NCI-H2171 treated with DMSO at 0.1 percent for 48 hours (cell line): ENCODE measurements at places on chromosomes 4 and X.

- no peak for DNase-seq
These were observed 1.2 kb downstream of the SULT1B1 start for GRCh38 chr4:69759189-69759604.

- DNase-seq = no peak
These were observed 777.6 kb upstream of the DIAPH2 start for GRCh38 chrX:95907081-95907480.

- no peak for DNase-seq
These were observed 50.9 kb upstream of the ATXN3L start for GRCh38 chrX:13370713-13371112.

- DNase-seq = no peak
These were observed 92.2 kb downstream of the LPAR4 start for GRCh38 chrX:78839711-78840110.

- DNase-seq = no peak
These were observed 16.4 kb downstream of the PSAPL1 start for GRCh38 chr4:7418131-7418943.

- DNase-seq = no peak
These were observed 61.2 kb upstream of the TSPAN7 start for GRCh38 chrX:38500141-38500540.

DNA sequence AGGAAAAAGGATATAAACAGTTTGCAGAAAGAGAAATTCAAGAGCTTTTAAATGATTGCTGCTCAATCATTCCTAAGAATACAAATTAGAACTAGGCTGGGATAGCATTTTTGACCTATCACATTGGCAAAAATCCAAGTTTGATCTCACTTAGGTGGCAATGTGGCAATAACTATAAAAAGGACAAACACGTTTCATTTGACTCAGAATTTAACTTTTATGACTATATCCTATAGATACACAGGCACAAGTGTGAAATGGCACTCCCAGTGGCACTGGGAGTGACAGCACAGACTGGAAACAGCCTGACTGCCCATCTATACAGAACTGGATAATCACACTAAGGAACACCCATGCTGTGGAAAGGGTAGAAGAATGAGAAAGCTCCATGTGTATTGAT lies 11.1 kb downstream of the CENPU start:
- DNase-seq = no peak

DNA sequence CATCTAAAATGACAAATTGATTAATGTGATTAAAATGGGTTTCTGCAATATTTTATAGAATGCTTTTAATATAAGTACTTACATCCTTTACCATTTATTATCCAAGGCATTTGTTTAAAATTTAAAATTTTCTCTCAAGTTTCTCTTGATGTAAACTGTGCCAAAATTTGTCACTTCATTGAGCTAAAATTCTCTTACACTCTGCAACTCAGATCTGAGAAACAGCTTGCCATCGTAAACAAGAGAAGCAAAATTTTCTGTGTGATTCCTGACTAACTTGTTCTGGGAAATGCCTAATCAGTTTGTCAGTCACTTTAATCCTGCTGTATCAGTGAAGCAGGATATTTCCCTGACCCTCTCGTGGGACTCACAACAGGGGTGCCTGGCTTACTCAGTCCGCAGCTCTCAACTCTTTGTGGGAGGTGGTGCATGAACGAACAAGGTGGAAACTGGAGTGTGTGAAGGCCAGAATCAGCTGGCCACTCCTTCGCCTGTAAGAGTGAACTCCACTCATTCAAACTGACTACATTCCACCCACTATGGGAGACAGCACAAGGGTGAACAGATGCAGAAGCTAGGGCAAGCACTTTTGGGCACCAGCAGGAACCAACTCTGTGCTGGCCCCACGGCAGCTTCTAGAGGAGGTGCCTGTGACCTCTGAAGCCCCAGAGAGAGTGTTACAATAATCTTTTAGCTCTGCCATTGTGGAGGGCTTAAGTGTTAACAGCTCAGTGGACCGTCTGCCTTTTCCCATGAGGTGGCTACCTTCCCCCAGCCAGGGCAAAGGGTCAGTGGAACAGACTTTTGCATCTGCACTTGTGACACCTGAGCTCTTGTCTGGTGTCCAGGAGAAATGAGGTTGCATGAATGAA lies 349.4 kb downstream of the FAT4 start:
- no peak for DNase-seq

DNA sequence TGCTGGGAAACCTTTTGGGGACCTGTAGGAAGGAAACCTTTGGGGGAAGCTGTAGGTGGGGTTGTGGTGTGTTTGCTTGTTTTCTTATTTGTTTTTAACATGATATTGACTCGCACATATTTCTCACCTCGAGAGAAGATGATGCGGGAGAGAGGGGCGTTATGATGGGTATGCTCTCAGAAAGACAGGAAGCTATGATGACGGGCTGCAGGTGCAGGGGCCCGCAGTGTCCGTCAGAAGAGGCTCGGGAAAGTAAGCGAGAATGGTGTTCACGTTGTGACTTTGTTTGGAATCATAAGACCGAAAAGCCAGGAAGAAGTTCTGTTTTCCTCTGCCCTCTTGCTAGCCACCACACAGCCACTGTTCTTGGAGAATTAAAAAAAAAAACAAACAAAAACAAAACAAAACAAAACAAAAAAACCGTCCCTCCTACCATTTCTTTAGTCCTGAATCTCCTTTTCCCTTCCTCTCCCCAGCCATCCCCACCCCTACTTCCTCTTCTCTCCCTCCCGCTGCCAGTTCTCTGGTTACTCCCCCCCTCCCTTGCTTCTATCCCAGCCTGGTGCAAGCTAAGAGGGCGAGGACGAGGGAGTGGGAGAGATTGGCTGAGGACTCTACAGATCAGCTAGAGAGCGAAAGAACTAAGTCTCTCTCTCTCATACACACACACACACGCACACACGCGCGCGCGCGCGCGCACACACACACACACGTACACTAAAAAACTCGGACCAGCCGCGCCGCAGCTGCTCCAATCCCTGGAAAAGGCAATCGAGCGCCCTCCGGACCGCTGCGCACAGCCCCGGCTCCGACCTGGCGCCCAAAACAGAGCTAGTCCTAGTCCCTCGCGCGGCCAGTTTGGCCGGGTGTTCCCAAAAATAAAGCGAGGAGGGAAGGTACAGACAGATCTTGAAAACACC lies at the start of gene BMP3:
TSS of gene BMP3 (plus strand) at position 648 of the 920 bp plus-strand sequence. CDS start 577 bp downstream, outside the sequence.
- peak; percentile 14 for DNase-seq
